NCI-H1436 (cell line): ENCODE measurements at places on chromosomes 2 and 18.

- DNase-seq = no peak
These were observed 40.9 kb downstream of the SP3 start for GRCh38 chr2:173924285-173924684.

DNA sequence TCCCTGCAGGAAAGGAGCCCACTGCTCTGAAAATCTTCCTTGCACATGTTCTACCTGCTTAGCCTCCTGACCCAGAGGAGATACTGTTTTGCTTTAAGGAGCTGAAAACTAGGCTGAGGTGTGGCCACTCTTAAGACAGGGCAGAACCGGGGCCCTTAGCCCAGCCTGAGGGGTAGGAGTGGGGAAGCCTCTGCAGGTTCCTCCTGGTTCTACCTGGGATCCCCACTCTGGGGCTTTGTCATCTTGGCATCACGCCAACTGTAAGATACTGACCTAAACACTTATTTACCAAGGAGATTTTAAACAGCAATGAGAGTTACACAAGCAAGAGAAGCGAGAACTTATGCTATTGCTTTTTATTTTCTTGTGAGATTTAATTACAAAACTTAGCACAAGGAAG, 86.9 kb downstream of the KCTD1 start:
- no peak for DNase-seq

DNA sequence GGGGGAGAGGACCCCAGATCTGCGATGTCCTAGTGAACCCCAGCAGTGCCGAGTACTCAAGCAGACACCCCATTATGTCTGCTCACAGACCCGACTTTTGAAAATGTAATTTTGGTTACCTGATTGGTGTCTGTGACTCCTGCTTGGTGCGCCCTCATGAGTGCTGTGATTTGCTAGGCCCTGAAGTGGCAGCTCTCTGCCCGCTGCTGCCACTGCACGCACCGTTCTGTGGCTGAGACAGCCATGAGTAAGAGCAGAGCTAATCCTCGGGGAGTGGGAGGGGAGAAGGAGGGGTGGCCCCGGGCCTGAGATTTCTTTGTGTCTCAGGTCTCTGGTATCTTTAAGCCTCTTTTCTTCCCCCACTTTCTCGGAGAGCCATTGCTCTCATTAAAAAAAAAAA, 18.2 kb downstream of the FHOD3 start:
- no peak for DNase-seq

- no peak for DNase-seq
These were observed 40.0 kb downstream of the ROCK2 start for GRCh38 chr2:11304476-11304875.
